ENCODE measurements at places on chromosomes 1 and 21.
A peak's percentile ranks its signal among the peaks of the same experiment; 100 is the strongest.

DNA sequence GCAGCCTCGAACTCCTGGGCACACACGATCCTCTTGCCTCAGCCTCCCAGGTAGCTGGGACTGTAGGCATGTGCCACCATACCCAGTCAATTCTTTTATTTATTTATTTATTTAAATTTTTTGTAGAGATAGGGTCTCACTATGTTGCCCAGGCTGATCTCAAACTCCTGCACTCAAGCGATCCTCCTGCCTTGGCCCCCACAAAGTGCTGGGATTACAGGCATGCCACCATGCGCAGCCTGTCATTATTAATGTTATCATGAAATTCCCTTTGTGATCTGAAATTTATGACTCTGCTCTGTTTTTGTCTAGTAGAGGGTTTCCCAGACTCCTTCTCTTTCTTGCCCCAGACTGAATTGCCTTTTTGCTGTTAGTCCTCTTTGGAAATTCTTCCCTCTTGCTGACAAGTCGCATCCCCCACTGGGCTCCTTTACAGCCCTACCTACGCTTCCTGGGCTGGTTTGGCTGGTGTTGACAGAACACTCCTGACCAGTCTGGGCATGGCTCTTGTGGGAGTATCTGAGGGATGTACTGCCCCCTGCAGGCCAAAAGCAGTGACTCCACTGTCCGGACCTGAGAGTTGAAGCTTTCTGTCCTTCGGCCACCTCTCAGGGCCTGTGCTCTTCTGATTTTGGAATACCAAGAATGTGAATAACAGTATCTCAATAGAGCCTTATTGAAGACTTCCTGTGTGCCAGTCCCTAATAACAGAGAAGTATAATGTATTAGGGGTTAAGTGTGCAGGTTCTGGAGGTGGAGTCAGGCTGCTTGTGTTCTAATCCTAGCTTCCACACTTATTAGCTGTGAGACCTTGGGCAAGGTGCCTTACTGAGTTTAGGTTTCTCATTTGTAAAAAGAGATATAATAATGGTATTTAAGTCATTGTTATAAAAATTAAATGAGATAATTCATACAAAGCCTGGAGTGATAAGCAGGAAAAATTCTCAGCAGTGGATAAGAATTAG, 28.2 kb downstream of the TCEANC2 start:
- DNase-seq = peak; percentile 39

DNA sequence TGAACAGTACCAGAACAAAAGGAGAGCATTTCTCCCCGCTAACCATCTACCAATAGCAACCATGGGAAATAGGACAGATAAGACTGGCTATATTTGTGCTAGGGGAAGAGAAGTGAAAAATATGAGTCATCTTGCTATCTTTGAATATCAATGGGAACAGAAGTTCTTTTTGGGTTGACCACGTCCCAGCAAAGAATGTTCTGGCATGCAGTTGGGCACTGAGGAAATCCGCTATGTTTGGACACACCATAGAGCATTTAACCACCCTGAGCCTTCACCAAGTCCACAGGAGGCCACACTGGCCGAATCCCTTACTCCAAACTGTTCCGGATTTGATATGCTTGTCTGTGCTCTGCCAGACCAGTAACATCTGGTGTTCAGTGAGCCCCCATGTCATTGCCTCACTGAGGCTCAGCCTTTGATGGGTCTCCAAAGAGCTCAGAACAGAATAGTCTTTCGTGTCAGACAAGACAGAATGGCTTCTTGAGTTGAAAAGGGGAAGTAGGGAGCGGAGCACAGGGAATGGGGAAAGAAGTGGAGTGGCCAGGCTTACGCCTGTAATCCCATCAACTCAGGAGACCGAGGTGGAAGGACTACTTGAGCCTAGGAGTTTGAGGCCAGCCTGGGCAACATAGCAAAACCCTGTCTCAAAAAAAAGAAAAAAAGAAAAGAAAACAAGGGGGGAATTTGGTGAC, 81.4 kb downstream of the SMYD2 start:
- no peak for DNase-seq

GRCh38 chr1:198876371-198876871, 237.6 kb downstream of the PTPRC start:
- DNase-seq = peak; percentile 88

GRCh38 chr1:230189341-230189740, 122.3 kb downstream of the GALNT2 start:
- peak; percentile 65 for DNase-seq

DNA sequence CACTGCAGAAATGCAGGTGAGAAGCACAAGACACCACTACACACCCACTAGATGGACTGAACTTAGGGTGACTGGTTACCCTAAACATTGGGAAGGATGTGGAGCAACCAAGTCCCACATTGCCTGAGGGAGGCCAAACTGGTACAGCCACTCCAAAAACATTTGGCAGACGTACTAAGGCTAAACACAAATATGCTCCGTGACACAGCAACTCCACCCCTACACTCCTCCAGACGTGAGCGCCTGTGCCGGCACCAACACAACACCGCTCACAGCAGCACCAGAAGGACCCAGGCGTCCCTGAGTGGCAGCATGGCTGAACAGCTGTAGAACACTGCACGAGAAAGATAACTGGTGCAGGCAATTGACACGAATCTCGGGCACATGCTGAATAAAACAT, 14.7 kb downstream of the PTTG1IP start:
- DNase-seq = no peak

DNA sequence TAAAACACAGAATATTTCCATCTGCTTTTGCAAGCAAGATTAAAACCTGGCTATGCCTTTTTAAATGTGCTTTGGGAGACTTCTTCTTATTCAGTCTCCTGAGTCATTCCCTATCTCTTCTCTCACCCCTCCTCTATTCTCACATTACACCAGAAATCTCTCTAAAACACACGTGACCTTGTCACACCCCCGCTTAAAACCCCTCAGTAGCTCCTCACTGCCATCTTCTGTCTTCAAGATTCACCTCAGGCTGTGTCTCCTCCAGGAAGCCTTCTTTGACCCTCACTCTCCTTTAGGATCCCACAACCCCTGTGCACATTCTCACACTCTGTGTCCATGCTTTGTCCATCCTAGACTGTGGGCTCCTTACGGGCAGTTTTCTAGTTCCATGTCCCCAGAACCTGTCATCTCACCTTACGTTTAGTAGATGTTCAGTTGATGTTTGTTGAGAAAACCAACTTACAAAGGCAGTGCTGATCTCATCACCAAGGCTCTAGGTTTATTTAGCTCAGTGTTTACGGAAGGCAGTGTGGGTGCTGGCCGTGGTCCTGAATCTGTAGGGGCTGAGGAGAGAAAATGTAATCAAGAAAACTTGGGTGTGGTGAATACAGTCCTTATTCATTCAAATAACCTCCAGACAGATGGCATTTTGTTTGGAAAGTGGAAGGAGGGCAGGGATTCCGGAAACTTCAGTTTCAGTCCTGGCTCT, 143.5 kb downstream of the DMRTA2 start:
- no peak for DNase-seq

DNA sequence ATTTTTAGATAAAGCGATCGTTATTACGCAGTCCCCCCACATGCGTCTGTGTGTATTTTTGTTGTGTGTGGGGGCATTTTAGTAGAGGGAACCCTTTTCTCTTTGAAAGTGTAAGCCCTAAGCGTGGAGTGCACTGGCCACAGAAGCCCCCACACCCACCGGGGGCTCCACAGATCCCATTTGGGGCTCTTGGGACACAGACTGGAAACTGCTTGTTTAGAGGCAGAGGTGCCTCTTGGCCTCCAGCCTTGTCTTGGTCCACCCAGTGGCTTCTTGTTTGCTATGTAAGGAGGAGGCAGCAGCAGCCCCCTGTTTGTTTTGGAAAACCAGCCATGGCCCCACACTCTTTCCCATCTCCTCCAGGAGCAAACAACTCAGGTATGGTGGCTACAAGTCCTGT, 42.8 kb downstream of the SLC37A1 start:
- DNase-seq = no peak

- no peak for DNase-seq
Observed at GRCh38 chr1:30847358-30847972, 61.1 kb downstream of the SDC3 start.

- no peak for DNase-seq
Observed at GRCh38 chr1:28326984-28327383, 1.9 kb upstream of the MED18 start.

DNA sequence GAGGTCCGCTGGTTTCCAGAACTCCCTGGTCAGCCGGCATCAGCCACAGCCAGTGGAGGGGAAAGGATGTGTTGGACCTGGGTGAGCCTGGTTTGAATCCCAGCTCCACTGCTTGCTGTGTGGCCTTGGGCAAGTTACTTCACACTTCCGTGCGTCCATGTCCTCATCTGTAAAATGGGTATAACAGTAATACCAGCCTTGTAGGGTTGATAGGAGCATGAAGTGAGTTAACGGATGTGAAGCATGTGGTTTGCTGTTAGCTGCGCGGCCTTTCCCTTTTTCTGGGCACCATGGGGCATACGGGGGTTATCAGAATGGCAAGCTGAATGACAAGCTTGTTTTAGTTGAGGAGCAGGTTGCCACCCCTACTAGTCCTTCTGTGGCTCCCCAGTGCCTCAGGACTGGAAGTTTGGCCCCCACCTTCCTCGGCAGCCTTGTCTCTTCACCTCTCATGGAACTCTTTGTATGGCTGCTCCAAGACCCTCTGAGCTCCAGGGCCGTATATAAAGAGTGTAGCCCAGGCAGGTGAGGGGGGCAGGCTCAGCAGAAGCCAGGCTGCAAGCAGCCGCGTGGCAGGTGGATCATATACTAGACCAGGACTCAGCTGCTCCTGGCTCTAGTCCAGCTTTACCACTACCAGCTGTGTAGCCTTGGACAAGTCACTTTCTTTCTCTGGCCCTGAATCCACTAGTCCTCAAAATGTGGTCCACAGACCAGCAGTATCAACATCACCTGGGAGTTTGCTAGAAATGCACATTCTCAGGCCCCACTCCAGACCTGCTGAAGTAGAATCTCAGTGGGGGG, 95.4 kb downstream of the LACTBL1 start:
- no peak for DNase-seq

- no peak for DNase-seq
Observed at GRCh38 chr1:24277420-24278169, 41.6 kb upstream of the GRHL3 start.

- no peak for DNase-seq
Observed at GRCh38 chr1:84669831-84670230, 20.4 kb downstream of the SSX2IP start.

- DNase-seq = no peak
Observed at GRCh38 chr1:82606546-82606945, 805.8 kb downstream of the ADGRL2 start.

GRCh38 chr1:210289248-210289647, 39.5 kb upstream of the HHAT start:
- DNase-seq = no peak

DNA sequence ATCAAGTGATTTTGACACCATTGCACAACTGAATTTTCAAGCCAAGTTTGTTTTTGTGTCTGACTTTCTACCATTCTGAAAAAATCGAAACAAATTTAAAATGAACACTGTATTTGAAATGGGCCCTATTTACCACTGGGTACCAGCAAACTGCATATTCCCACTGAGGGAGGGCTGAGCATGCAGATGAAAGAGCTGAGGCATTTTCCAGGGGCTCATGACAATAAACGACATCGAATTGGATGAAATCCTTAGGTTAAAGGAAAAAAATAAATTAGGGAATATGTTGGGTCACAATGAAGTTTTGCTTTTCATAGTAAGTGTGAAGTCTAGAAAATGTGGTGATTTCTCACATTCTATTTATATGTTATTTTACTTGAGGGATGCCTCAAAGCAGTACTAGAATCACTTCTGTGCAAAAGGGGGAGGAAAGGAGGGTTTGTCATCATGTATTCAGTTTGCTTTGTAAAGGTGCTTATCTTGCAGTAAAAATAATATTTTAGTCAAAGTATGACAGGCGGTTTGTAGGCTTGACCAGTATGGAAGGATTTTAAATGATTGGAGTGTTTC, 11.2 kb downstream of the ZBTB18 start:
- no peak for DNase-seq

Measured in NCI-H1105 treated with DMSO at 0.1 percent for 48 hours (cell line).